ENCODE measurements at places on chromosomes 5 and 9.

GRCh38 chr9:10005206-10005605 lies 607.6 kb downstream of the PTPRD start:
- no peak for DNase-seq

GRCh38 chr5:150740992-150741391 lies 17.8 kb downstream of the DCTN4 start:
- DNase-seq = no peak

DNA sequence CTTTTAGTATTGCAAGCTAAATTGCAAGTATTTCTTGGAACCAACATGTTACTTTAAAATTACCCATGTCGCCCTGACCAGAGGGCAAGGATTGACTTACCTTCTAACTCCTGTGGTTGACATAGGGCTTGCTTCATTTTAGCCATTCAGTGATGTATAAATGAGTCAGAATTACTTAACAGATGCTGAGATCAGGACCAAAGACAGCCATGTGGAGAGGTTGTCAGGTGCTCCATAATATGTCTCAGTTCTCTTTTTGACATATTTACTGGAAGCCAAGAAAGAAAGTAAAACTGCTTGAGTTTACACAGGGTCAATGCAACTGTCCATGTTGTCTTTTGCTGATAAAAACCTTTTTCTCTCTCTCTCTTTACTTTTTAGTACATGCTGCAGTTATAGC lies 33.2 kb downstream of the F2RL2 start:
- no peak for DNase-seq

GRCh38 chr5:65299861-65300260 lies 181.9 kb downstream of the ADAMTS6 start:
- no peak for DNase-seq

- no peak for DNase-seq
These were observed 17.4 kb upstream of the PTCH1 start for GRCh38 chr9:95533996-95534680.

All from sigmoid colon (tissue), 7 donors.